ENCODE measurements at places on chromosomes 16 and 17. TPM values are rescaled to one million over a fixed set of nuclear protein-coding genes. Genes with fewer than 3 reads are reported as not detected.

The NEUROD2 gene
- not detected for total RNA-seq

The SNTB2 gene
- total RNA-seq = 19.8 TPM

DNA sequence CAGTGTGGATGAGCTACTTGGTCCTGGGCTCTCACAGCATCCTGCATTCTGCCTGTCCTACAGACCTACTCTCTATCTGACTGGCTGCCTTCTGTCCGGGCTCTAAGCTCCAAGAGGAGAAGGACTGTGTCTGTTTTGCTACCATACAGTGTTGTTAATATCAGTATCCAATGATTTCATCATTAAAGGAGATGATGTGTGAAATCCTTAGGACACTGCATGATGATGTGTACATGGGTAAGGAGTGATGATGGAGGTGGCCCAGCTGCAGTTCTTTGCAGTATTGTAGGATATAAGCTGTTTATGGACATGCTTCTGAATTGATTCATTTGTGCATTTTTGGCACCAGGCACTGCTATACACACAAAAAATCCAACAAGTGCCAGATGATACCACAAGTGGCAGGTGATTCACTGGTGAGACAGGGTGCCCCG is 536.9 kb upstream of the CDH11 start:
- DNase-seq = no peak
- no peaks in the 10 kb centered on the region for H3K36me3 ChIP-seq
- H3K4me1 ChIP-seq = no peaks in the 10 kb centered on the region
- H3K27ac ChIP-seq = no peak overlapping the region
- no peaks in the 10 kb centered on the region for H3K27me3 ChIP-seq

- DNase-seq = no peak
- no peak overlapping the region for H3K27ac ChIP-seq
- H3K27me3 ChIP-seq = peaks cover 8% of the 10 kb centered on the region
- no peak overlapping the region for H3K4me3 ChIP-seq
- peaks cover 2% of the 10 kb centered on the region for H3K4me1 ChIP-seq
Observed at GRCh38 chr16:58506241-58507194, 6.6 kb downstream of the NDRG4 start.

DNA sequence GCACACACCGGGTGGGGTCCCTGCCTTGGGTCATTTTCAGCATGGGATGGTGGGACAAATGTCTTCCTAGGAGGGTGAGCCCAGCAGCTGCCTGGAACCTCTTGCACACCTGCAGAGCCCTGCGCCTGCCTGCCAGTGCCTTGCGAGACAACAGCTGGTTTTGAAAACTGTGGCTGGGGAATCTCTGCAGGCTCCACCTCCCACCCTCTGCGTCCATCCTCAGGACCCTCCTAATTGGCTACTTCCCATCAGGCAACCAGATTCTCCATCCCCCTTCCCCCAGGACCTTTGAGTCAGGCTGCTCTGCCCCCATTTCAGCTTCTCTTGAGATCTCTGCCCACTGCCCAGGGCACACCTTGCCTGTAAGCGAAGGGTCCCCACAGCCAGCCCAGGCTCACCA is 26.6 kb downstream of the PEMT start:
- H3K27me3 ChIP-seq = no peaks in the 10 kb centered on the region
- H3K4me3 ChIP-seq = no peak overlapping the region
- no peak overlapping the region for H3K27ac ChIP-seq
- no peaks in the 10 kb centered on the region for H3K36me3 ChIP-seq

DNA sequence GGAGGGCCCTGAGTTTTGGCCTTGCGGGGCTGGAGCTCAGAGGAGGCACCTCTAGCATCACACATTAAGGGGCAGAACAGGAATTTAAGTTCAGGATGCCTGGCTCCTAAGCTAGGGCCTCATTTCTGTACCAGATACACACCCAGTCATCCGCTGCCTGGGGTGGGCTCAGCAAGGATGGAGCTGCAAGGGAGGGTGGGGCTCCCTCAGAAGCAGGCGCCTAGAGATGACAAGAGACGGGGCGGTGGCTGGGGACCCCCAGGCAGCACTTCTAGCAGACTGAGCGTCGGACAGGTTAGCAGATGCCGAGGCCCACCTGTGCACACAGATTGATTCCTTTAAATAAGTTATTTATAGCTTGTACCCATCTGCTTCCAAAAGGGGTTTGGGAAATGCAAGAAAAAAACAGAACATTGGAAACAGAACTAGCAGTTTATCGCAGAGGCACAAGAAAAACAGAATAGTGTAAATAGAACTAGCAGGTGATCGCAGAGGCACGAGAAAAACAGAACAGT is 47.6 kb upstream of the CBFA2T3 start:
- H3K4me3 ChIP-seq = no peak overlapping the region
- H3K27ac ChIP-seq = no peak overlapping the region
- H3K27me3 ChIP-seq = no peaks in the 10 kb centered on the region
- peaks cover 10% of the 10 kb centered on the region for H3K36me3 ChIP-seq

GRCh38 chr17:2087597-2088211 is 32.8 kb downstream of the HIC1 start:
- H3K4me1 ChIP-seq = peaks cover 81% of the 10 kb centered on the region
- no peaks in the 10 kb centered on the region for H3K27me3 ChIP-seq
- H3K36me3 ChIP-seq = peaks cover 28% of the 10 kb centered on the region
- peak overlapping the region; percentile 42 for H3K27ac ChIP-seq

DNA sequence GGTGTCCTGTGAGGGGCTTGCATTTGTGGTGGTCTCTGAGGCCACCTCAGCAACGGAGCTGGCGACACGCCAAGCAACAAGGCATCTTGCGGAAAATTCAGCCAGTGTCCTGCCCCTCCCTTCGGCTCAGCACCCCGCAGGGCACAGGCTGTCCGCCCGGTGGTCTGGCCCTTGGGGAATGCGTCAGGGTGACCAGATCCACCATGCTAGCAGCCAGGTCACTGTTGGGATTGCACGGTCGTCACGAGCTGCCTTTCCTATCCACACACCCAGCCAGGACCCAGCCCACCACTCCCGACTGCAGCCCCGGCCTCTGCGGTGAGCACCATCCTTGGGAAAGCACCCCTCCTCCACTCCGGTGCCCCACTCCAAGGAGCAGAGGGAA is 221.2 kb downstream of the NTN1 start:
- H3K36me3 ChIP-seq = peaks cover 2% of the 10 kb centered on the region
- peaks cover 1% of the 10 kb centered on the region for H3K27me3 ChIP-seq
- DNase-seq = no peak
- no peak overlapping the region for H3K4me3 ChIP-seq
- H3K4me1 ChIP-seq = peaks cover 13% of the 10 kb centered on the region

DNA sequence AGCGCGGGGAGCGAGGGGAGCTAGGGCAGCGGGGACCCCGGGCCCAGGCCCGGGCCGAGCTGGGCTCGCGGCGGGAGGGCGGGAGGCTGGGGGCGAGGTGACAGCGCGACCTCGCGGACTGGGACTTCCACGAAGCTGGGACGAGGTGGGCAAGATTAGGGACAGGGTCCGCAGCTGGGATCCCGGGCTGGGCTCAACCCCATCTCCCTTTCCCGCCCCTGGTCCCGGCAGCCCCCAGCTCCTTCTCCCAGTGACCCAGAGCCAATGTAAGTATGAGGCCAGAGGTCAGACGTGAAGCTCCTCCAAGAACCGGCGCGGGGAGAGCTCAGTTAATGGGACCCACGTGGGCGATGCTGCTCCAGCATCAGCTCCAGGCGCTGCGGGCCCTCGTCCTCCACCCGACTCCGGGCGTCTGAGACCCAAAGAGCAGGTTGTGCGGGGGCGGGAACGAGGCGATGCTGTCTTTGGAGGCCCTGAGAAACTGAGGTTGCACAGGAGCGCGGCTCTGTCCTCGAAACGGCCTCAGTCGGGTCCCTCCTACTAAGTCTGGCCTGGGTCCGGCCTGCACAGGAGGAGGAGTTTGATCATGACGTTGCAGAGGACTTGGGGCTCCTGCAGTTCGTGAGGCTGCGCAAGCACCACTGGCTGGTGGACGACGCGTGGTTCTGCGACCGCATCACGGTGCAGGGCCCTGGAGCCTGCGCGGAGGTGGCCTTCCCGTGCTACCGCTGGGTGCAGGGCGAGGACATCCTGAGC is 585 bp downstream of the ALOX12 start:
- H3K27ac ChIP-seq = no peak overlapping the region
- H3K27me3 ChIP-seq = no peaks in the 10 kb centered on the region
- H3K4me3 ChIP-seq = no peak overlapping the region

- H3K4me1 ChIP-seq = no peaks in the 10 kb centered on the region
- peaks cover 5% of the 10 kb centered on the region for H3K36me3 ChIP-seq
- H3K27me3 ChIP-seq = no peaks in the 10 kb centered on the region
- no peak overlapping the region for H3K27ac ChIP-seq
- no peak for DNase-seq
Observed at GRCh38 chr16:88282564-88283395, 100.0 kb upstream of the ZNF469 start.

DNA sequence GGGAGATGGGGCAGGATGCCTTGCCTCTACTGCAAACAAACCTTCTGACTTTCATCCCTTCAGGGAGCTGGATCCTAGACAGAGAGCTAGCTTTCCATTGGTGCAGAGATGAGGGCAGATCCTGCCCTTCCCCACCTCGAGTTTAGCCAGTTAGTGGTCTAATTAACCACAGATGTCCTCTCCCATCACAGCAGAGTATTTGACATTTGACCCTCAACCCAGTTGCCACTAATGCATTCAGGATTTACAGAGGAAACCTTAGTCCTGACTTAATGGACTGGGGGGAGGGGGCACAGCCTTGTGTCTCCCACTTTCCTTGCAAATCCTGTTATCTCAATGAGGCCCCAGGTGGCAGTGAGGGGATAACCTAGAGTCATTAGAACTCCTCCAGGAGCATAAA is 10.2 kb downstream of the PIP4K2B start:
- no peak overlapping the region for H3K27ac ChIP-seq
- no peaks in the 10 kb centered on the region for H3K27me3 ChIP-seq
- no peak for DNase-seq
- no peak overlapping the region for H3K4me3 ChIP-seq

DNA sequence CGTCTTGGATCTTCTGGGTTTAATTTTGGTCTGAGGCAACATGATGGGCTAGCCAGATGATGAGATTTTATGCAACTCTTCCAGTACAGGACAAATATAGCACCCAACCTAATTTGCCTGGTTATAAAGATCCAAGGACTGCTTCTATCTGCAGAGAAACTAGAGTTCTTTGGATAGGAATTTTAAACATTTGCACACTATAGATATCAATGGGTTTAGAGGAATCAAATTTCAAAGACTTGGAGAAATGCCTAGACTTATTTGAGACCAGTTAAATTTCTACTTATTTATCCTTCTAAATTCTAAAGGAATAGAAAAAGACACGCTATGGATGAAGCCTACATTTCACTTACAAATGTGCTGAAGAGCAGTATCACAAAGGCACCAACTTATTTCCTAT is 12.6 kb downstream of the PMFBP1 start:
- no peak overlapping the region for H3K27ac ChIP-seq
- H3K4me1 ChIP-seq = no peaks in the 10 kb centered on the region
- H3K4me3 ChIP-seq = no peak overlapping the region
- no peaks in the 10 kb centered on the region for H3K36me3 ChIP-seq
- DNase-seq = no peak
- H3K27me3 ChIP-seq = peaks cover 5% of the 10 kb centered on the region

- no peak for DNase-seq
- no peak overlapping the region for H3K4me3 ChIP-seq
- H3K27me3 ChIP-seq = no peaks in the 10 kb centered on the region
- H3K4me1 ChIP-seq = no peaks in the 10 kb centered on the region
- no peak overlapping the region for H3K27ac ChIP-seq
- H3K36me3 ChIP-seq = no peaks in the 10 kb centered on the region
Observed at GRCh38 chr16:52532384-52532783, 14.6 kb downstream of the TOX3 start.

- no peaks in the 10 kb centered on the region for H3K36me3 ChIP-seq
- no peak overlapping the region for H3K4me3 ChIP-seq
- H3K4me1 ChIP-seq = peaks cover 8% of the 10 kb centered on the region
- H3K27ac ChIP-seq = no peak overlapping the region
Observed at GRCh38 chr16:14298374-14299122, 227.4 kb downstream of the MRTFB start.

All from activated CD4-positive, alpha-beta memory T cell treated with anti-CD3 and anti-CD28 coated beads for 36 hours (primary cell).